ENCODE measurements at places on chromosomes 3 and 15.

DNA sequence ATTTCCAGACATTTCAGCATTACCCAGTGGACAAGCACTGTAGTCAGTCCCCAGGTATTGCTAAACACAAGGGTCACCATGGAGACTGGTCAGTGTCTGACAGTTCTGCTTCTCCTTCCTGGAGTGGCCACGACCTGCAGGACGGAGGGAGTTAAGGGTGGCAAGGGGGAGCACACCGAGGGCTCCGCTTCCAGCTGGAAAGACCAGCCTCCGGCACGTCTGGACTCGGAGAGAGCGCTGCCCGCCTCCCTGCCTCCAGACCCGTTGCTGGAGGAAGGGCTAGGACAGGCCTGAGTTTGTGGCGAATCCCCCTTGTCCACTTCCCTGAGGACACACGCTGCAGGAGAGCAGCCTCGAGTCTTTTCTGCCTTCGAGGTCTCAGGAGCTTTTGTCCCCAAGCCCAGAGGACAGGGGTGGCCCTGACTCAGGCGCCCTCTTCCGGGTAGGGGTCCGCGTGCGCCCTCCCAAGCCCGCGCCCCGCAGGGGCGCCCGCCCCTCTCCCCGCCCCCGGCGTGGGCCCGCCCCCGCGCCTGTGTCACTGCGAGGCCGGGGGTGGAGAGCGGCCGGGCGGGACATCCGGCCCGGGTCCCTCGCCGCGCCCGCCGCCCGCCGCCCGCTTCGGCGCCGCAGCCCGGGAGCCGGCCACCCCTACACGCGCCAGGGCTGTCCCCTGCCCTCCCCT lies at the start of gene CHST14:
Gene CHST14, plus strand, starts transcription at position 562 of the 682 bp plus-strand sequence. CDS start 230 bp downstream, outside the sequence.
- peak; percentile 71 for DNase-seq

GRCh38 chr3:11898611-11899325 lies 52.1 kb upstream of the TAMM41 start:
- no peak for DNase-seq

- no peak for DNase-seq
Observed at GRCh38 chr3:110856916-110857315, 214.7 kb upstream of the NECTIN3 start.

DNA sequence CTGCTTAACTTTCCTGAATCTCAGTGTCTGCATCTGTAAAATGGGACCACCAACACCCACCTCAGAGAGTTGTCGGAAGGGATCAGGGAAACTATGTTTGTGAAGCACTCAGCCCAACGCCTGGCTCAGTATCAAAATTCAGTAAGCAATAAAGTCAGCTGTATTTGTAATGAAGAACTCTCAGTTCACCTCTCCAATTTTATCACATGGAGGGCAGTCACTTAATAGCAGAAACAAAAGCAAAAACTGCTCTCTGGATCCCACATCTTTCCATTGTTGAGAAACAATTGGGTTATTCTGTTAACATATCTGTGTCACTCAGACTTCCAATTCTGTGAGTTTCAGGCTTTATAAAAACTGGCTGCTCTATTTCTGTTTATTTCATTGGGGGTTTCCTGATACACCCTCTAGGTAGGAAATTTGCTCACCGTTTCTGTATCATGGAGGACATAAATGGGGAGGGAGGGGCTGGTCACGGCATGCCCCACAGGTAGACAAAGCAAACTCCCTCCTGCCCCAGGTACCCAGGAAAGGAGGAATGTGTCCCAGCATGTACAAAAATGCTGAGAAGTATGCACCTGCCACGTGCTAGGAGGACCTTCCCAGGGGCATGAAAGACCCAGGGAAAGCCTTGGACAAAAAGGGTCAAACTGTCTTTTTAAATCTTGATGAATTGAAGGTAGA lies 81.4 kb upstream of the LMOD3 start:
- DNase-seq, result no peak

DNA sequence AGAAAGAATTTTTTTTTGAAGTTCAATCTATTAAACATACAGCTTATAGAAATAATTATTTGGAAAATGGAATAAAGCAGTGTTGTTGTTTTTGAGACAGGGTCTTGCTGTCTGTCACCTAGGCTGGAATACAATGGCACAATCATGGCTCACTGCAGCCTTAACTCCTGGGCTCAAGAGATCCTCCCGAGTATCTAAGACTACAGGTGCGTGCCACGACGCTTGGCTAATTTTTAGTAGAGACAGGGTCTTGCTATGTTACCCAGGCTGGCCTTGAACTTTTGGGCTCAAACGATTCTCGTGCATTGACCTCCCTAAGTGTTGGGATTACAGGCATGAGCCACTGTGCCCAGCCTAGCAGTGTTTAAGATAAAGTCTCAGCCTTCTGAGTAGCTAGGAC lies 8.8 kb downstream of the BNIP2 start:
- DNase-seq, result no peak

DNA sequence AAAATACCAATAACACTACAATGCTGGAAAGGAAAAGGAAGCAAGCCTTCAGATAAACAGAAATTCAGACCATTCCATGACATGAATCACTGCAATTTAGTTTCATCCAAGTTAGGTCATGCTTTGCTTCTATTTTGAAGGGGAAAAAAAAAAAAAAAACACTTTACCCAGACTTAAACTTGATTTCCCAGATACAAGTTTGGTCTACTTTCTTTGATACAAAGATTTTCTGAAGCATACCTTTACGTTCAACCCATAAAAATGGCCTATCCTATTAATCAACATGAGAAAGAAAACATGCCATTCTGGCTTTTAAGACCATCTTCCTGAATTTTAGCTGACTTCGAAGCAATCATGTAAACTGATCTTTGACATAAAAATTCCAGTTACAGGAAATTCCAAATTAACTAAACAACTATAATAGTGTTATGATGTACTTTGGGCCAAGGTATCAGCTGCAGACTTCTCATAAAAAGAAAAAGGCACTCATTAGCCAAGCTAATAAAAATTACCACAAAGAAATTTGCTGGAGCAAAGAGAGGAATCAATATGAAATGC lies 12.6 kb downstream of the OSBPL10 start:
- DNase-seq, result no peak

DNA sequence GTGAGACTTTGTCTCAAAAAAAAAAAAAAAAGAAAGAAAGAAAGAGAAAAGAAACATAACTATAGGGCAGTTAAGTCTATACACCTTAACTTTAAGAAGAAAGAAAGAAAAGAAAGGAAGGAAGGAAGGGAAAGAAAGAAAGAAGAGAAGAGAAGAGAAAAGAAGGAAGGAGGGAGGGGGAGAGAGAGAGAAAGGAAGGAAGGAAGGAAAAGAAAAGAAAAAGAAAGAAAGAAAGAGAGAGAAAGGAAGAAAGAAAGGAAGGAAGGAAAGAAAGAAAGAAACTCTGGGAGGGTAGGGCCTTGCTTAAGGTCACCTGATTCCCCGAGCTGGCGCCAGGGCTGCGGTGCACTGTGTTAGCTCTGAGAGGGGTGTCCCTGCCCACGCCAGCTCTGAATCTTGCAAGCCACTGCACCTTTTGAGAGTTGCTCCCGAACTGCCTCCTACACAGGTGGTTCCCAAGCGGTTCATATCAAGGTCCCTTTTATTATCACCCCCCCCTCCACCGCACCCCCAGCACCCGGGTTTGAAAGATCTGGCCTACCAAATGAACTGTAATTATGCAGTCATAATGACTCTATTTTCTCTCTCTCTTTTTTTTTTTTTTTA lies 39.2 kb upstream of the VPS8 start:
- no peak for DNase-seq

GRCh38 chr3:41126472-41126871 lies 72.8 kb upstream of the CTNNB1 start:
- DNase-seq, result no peak

DNA sequence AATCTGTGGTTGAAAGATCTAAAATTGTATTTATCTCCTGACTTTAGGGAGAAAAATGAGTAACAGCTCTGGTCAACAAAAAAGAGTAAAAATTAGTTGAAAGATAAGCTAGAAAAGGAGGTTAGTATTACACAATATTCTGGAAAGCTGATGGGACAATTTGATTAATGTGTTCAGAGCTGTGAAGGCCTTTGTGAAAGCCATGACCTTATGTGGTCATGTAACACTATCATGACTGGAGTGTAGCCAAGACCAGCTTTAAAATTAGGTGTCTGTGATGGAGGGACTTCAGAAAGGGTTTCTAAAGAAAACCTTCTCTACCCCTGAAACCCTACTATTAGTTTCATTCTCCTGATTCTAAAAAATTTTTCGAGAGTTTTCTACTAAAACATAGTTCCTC lies 127.2 kb downstream of the NFKBIZ start:
- DNase-seq, result no peak

GRCh38 chr3:55888282-55888885 lies 401.3 kb upstream of the WNT5A start:
- DNase-seq, result no peak

DNA sequence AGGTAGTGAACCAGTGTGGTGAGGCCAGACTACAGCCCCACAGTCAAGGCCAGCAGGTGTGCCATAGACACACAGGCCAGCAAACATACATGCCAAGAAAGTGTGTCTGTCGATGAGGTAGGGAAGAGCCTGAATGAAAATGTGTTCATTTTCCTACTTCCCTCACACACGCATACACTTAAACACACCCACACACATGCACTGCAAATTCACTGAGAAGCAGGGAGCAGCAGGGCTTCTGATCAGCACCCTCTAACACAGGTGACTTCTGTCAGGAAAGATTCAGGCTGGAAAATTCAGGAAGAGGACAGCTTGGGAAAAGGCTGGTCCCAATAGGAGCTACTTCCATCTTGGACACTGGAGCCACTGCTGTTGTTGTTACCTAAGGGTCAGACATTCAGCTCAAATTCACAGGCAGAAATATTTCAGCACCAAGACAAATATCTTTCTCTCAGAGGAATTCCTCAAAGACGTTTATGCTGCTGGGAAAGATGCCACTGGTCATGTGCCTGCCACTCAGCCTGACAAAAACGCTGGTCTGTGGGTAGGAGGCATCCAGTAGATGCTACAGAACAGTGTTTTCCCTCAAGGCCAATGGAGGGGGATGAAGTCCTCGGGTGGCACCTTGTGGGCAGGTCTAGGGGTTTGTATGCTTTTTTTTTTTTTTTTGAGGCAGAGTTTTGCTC lies 40.9 kb upstream of the LARS2 start:
- DNase-seq, result no peak

GRCh38 chr15:77418966-77419835 lies 703 bp downstream of the PEAK1 start:
- DNase-seq, result peak; percentile 47

- no peak for DNase-seq
Observed at GRCh38 chr3:16429086-16429485, 84.4 kb downstream of the RFTN1 start.

- no peak for DNase-seq
Observed at GRCh38 chr3:126476166-126477060, 722 bp upstream of the ZXDC start.

Measured in CD14-positive monocyte (primary cell).